NCI-H460 (cell line): ENCODE measurements at places on chromosomes 7 and 10. TPM values are rescaled to one million over a fixed set of nuclear protein-coding genes. Genes with fewer than 3 reads are reported as not detected.

Gene ATOH7
- total RNA-seq = 0.20 TPM in 1 of 2 replicates, not detected in the other

Gene TMEM196
- total RNA-seq = not detected in 2 replicates

GRCh38 chr7:867406-868188 lies 8.8 kb upstream of the GET4 start:
- DNase-seq = peak; percentile 94

DNA sequence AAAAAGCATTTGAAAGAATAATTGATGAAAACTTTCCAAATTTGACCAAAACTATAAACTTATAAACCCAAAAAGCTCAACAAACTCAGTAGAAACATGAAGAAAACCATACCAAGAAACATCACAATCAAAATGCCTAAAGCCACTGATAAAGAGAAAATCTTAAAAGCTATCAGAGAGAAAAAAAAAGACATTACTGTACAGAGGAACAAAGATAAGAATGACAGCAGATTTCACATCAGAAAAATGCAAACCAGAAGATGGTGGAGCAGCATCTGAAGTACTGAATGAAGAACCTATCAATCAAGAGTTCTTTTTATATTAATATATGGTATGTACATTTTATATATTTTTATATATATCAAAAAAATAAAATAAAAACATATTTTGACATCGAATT lies 2.4 kb upstream of the GPAM start:
- no peak for DNase-seq

DNA sequence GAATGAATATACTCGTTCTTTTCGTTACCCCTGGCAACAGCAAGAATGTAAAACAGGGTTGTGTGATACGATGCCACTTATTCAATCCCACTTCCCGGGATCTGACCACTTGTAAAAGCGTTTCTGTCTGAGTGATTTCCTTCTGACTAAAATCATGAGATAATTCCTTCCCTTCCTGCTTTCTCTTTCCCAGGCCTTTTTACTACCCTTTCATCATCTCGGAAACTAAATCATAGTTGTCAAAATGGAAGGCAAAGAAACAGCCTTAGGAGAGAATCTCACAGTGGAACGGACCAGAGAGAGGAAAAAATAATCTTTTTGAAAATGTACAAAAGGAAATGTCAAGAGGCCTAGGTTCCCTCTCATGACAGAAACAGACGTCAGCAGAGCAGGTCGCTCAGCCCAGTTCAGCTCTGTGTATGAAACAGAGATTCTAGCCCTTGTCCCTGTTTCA lies 29.8 kb downstream of the DIP2C start:
- no peak for DNase-seq

DNA sequence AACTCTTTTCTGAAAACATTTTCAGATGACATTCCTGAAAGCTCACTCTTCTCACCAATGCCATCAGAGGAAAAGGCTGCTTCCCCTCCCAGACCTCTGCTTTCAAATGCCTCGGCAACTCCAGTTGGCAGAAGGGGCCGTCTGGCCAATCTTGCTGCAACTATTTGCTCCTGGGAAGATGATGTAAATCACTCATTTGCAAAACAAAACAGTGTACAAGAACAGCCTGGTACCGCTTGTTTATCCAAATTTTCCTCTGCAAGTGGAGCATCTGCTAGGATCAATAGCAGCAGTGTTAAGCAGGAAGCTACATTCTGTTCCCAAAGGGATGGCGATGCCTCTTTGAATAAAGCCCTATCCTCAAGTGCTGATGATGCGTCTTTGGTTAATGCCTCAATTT lies 16.5 kb downstream of the ANLN start:
- no peak for DNase-seq

- DNase-seq = no peak
These were observed 14.5 kb downstream of the BAZ1B start for GRCh38 chr7:73507556-73507955.

DNA sequence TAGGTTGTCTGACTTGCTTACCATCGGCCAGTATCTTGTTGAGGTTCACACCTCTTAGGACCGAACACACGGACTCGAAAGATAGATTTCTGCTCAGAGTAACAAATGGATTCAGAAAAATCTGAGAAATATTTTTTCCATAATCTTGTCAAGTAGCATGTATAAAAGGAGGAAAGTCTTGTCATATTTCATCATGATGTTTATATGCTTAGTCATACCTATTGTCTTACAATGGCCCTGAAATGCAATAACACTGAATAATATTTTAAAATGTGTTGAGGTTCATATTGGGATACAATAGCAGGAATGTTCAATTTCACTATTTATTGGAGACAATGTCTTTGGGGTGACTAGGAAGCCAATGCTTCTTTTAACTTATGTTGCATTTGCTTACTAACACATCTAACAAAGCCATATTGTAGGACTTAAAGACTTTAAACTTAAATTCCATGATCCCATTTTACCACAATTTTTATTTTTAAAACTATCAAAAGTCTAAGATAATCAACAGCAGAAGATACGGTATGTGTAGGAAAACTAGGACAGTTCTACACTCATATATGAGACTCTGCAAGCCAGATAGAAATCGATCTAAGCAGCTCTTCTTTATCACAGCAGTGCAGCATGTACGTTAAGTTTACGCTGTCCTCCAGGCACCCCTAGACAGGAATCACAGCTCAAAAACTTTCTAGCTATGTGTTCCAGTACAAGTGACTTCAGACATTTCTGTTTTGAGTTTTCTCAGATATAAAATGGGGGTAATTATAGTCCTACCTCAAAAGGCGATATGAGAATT lies 135.7 kb upstream of the CAV2 start:
- DNase-seq = no peak
